ENCODE measurements at places on chromosomes 16 and 17. TPM values are rescaled to one million over a fixed set of nuclear protein-coding genes. Genes with fewer than 3 reads are reported as not detected.

Gene SSTR5
- total RNA-seq, result not detected

- DNase-seq, result no peak
- H3K4me1 ChIP-seq, result peaks cover 5% of the 10 kb centered on the region
- H3K36me3 ChIP-seq, result peaks cover 73% of the 10 kb centered on the region
- no peak overlapping the region for H3K27ac ChIP-seq
Measured at GRCh38 chr17:1541367-1541904, 21.2 kb downstream of the PITPNA start.

Gene GLP2R
- not detected for total RNA-seq

Gene RFNG
- 73.7 TPM for total RNA-seq

GRCh38 chr16:10987361-10988163, 43.2 kb downstream of the CLEC16A start:
- H3K4me1 ChIP-seq, result no peaks in the 10 kb centered on the region
- H3K27me3 ChIP-seq, result no peaks in the 10 kb centered on the region
- H3K36me3 ChIP-seq, result no peaks in the 10 kb centered on the region
- H3K4me3 ChIP-seq, result no peak overlapping the region

DNA sequence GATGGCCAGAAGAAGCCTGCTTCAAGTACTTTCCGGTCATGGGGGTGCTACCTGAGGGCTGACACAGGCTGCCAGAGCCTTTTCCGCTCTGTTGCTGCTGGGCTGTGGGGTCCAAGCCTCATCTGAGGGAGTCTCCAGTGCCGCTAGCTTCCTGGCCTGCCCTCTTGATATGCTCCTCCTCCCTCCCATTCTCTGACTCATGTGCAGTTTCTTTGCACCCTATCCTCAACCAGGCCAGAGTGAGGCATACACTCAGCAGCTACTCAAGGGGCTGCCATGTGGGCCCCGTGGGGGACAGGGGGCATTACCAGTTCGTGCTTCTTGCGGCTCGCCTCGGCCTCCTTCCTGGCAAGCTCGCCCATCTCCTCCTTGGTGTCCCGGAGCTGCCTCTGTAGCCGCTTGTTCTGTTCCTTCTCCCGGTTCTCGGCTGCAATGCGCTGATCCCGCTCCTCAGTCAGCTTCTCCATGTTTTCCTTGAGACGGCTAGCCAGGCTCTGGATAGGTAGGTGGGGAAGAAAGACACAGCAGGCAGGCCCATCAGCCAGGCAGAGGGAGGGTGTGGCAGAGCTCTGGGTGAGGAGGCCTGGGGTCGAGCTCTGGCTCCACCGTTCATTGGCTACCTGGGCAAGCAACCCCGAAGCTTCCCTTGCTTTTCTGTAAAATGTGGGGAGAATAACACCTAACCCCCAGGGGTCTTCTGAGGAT, 43.8 kb downstream of the PIPOX start:
- DNase-seq, result no peak
- H3K36me3 ChIP-seq, result peaks cover 95% of the 10 kb centered on the region
- H3K4me1 ChIP-seq, result no peaks in the 10 kb centered on the region
- no peak overlapping the region for H3K27ac ChIP-seq
- no peaks in the 10 kb centered on the region for H3K27me3 ChIP-seq

DNA sequence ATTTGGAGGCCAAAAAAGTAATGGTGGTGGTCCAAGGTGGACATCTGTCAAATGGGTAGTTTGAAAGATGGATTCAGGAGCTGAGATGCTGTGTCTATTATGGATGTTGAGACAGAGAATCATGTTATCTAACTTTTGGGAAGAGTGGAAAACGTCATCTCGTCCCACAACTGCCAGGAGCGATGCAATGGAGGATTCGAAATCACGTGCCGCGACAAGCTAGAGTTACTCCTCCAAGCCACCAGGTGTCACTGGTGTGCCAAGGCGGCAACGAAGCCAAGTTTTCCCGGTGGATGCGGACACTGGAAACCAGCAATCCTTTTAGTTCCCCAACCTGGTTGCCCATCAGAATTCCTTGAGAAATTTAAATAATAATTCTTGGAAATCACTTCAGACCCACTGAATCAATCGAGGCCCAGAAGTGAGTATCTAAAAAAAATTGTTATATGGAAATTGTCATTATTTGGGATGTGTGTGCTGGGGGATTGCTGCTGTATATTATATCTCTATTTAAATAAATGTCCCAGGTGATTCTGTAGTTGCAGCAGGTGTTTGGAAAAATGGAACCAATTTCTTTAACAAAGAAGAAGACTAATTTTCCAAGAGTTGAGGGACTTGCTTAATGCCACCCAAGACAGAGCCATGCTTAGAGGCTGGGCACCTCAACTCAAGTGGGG, 206.1 kb downstream of the HAPSTR1 start:
- no peaks in the 10 kb centered on the region for H3K27me3 ChIP-seq
- DNase-seq, result no peak
- H3K4me3 ChIP-seq, result no peak overlapping the region
- H3K27ac ChIP-seq, result no peak overlapping the region
- no peaks in the 10 kb centered on the region for H3K36me3 ChIP-seq

Gene TBC1D3B
- not detected for total RNA-seq

DNA sequence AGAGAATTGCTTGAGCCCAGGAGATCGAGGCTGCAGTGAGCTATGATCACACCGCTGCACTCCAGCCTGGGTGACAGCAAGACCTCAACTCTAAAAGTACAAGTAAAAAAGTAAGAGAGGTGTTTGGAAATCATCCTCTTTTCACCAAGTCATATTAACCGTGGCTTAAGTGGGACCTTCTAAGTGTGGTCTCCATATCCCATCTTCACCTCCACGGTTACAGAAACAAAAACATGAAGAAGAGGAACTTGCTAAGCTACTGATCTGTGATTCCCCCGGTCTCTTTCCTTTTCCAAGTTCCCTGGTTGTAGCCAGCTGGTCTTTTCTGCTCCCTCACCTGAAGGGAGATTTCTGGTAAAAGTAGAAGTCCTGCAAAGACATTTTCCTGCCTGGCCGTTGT, 389.4 kb downstream of the CPPED1 start:
- no peak for DNase-seq
- H3K27me3 ChIP-seq, result no peaks in the 10 kb centered on the region
- no peak overlapping the region for H3K27ac ChIP-seq
- H3K36me3 ChIP-seq, result no peaks in the 10 kb centered on the region
- H3K4me3 ChIP-seq, result no peak overlapping the region
- H3K4me1 ChIP-seq, result no peaks in the 10 kb centered on the region
